Fibroblast of the aortic adventitia (primary cell): ENCODE measurements at places on chromosomes 1 and 21. TPM values are rescaled to one million over a fixed set of nuclear protein-coding genes. Genes with fewer than 3 reads are reported as not detected.

IL10 gene
- total RNA-seq = not detected in 2 replicates

CD244 gene
- 0.33 TPM in 1 of 2 replicates, not detected in the other for total RNA-seq

- peak; percentile 97 for DNase-seq
These were observed 61.5 kb downstream of the TOR3A start for GRCh38 chr1:179143322-179143721.

DNA sequence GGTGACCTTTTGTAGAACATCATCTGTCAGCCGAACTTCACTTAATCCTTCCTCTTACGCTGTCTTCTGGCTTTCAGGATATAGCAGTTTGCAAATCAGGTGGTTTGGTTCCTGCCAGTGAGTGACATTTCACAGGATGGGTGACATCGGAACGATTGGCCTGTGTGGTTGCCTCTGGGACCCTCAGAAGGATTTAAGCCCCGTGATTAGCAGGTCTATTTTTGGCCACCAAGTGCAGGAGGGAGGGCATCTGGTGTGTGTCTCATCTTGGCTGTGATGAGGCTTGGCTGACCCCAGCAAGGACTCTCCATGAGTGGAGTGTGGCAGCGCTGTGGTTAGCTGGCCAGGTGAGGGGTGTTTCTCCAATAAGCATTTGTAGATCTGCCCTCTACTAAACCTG is 407.6 kb upstream of the VAMP3 start:
- no peak for DNase-seq

GRCh38 chr1:207218512-207219362 is 102.7 kb upstream of the CD55 start:
- DNase-seq = no peak
